ENCODE measurements at places on chromosomes 11 and 22.

DNA sequence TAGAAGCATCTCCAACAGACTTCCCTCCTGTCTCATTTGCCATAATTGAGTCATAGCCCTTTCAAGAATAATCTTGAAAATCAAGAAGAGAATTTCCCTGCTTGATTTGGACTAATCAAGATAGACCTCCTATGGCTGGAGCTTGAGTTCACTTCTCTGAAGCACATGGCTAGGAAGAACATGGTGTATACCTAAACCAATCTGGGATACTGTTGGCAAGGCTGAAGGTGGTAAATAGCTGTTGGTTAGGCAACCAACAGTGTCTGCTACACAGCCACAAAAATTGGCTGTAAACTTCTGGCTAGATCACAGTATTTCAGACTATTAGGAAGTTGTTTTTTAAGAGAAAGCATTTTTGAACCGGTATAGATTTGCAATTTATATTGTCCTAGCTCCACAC lies 4.9 kb downstream of the CRYAB start:
- no peak for DNase-seq

- no peak for DNase-seq
Measured at GRCh38 chr22:49953680-49954344, 6.8 kb upstream of the PIM3 start.

- DNase-seq, result no peak
Measured at GRCh38 chr11:86678823-86679222, 6.4 kb upstream of the ME3 start.

DNA sequence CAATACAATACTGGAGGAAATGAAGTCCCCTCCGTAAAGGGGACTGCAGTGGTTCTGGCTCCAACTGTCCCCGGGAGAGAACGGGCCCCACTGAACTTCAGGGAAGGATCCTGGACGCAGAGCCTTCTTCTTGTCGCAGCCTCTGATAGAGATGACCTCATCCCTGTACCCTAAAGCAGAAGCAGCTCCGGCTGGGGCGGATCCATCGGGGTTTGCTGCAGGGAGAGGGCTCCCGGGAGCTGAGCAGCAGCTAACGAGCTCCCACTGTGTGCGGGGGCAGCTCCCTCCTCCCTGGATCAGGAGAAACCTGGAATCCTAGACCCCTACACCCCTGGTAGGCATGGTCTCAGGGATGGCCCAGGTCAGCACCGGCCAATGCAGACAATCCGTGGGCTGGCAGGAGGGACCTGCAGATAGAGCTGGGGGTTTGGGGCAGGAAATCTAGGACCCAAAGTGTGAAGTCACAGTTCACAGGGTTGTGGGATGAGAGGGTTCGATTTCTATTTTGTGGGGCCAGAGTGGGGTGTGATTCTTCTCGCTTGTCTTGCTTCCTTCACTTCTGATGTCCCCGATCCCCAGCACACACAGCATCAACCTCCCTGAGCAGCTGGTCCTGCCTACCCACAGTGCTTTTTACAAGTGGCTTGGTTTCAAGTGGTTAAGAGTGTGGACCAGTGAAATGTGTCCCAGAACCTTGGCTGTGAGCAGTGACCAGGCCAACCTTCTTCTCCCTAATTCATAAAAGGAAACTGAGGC lies 12.9 kb downstream of the KIAA0930 start:
- DNase-seq, result no peak

- no peak for DNase-seq
Measured at GRCh38 chr11:35262056-35262455, 123.1 kb downstream of the CD44 start.

GRCh38 chr11:113974741-113975470 lies at the start of gene HTR3A:
HTR3A (plus strand) TSS chr11:113975108; CDS start chr11:113975326, 218 bp downstream.
- no peak for DNase-seq

DNA sequence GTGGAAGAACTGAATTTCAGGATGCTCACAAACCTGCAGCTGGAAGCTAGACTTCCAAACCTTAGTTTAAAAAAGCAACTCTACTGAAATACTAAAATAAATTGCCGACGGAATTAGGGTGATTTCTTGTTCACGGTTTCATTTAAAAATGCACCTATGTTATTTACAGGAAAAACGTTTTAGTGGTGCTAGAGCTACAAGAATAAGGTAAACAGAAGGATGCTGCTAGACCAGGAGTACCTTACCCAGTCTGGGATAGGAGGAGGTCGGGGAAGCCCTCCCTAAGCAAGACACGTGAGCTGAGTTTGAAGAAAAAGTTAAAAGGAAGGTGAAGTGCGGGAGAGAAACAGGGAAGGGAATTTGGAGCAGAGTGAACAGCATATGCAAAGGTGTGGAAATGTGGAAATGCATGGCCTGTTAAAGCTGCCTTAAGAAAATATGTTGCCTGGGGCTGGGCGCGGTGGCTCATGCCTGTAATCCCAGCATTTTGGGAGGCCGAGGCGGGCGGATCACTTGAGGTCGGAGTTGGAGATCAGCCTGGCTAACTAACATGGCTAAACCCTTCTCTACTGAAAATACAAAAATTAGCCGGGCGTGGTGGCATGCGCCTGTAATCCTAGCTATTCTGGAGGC lies 1.4 kb upstream of the FTH1 start:
- no peak for DNase-seq

DNA sequence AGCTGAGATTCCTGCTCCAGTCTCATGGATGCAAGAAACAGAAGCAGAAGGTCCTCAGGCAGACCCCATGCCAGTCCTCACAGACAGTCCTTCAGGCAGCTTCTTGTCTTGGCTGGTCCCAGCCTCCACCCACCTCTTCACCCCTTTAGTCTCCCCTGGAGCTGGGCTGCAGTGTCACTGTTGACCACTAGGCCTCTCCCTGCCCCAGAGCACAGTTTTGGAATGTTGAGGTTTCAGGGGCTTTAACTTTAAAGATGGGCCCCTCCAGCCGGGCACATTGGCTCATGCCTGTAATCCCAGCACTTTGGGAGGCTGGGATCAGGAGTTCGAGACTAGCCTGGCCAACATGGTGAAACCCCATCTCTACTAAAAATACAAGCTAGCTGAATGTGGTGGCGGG lies 39.5 kb upstream of the GCAT start:
- no peak for DNase-seq

DNA sequence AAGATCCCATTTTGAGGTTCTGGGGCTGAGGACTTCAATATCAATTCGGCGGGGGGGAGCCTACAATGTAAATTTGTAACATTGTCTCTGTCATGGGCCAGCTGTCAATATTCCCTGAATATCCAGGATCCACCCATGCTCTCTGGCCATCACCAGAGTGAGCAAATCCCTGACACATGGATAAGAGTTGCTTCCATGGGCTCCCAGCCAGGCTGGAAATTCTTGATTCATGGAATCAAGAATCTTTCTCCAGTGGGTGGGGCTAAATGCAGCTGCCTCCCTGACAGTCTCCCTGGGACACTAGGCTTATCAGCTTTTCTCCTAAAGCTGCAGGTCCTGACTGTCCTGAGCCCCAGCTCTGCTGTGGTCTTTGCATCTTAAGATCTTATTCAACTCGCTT lies 86.9 kb upstream of the IGLL5 start:
- no peak for DNase-seq
